DMS 273 treated with DMSO at 0.1 percent for 48 hours (cell line): ENCODE measurements at places on chromosomes 11 and 22.

DNA sequence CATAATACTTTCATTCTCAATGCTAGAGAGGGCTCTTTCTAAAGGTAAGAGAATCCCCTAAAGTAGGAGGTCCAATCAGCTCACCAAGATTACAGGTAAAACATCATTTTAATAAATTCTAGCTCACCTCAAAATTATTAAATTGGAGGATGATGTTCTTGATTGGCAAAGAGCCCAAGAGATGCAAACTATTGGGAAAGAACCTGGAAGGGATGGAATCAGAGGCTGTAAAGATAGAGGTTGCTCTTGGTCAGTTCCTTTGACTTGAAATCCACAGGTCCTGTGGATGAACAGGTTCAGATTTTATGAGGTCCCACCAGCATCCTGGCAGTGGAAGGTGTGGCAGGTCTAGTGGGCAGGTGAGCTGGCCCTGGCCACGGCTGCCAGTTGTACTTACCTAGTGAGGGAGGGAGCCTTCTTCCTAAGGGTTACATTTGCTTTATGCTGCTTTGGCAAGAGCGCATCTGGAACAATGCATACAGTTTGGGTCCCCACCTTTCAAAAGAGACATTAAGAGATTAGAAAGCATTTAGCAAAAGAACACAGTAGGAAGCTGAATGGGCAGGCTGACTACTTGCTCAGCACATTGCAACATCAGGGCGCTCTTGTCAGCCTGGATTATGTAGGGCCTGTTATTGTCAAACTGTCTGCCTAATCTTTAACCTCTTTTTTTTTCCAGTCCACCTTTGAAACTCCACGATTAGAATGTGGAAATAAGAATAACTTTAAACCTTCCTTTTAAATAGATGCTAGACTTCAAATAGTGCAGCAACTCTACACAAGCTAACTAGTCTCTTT is 97.0 kb downstream of the RDX start:
- no peak for DNase-seq

DNA sequence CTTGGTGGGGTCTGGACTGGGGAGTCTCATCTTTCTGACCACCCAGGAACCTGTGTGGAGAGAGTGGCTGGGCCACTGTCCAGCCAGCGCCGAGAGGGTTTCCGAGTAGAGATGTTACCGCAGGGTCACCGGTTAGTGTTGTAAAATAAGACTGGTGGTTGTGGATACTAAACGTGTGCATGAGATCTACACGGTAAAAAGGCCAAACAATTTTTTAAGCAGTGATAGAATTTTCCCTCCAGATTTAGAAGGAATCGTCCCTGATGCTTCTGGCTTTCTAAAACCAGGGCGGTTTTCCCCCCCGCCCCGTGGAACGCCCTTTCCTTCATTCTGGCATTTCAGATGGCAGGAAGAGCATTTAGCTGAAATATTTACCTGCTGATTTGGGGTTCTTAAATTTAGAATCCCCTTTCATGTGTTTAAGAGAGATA is 72.6 kb upstream of the PPARA start:
- DNase-seq: no peak

GRCh38 chr11:45654231-45655011 is 11.0 kb downstream of the CHST1 start:
- DNase-seq: no peak

GRCh38 chr11:132646890-132647289 is 885.4 kb downstream of the OPCML start:
- no peak for DNase-seq

DNA sequence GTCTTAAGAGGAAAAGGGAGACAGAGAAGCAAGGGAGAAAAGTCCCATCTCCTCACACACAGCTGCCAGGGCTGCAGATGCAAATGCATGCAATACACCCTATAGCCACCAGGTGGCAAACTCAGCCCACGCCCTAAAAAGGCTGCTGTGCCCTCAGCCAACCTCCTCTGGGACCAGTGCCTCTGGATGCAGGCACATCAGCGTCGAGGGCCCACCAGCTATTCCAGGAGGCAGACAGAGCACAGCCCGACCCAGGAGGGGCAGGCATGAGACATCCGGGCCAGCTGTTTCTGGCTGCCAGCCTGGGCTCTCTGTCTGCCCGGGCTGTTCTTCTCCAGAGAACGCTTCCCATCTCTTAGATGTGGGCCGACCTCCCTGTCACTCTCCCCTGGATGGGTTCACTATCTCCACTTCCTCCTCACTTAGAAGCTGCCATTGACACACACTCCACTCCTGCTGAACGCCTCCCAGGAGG is 39.7 kb downstream of the TPBGL start:
- DNase-seq: peak; percentile 10

- DNase-seq: no peak
Measured at GRCh38 chr11:30446520-30446919, 123.6 kb downstream of the ARL14EP start.

DNA sequence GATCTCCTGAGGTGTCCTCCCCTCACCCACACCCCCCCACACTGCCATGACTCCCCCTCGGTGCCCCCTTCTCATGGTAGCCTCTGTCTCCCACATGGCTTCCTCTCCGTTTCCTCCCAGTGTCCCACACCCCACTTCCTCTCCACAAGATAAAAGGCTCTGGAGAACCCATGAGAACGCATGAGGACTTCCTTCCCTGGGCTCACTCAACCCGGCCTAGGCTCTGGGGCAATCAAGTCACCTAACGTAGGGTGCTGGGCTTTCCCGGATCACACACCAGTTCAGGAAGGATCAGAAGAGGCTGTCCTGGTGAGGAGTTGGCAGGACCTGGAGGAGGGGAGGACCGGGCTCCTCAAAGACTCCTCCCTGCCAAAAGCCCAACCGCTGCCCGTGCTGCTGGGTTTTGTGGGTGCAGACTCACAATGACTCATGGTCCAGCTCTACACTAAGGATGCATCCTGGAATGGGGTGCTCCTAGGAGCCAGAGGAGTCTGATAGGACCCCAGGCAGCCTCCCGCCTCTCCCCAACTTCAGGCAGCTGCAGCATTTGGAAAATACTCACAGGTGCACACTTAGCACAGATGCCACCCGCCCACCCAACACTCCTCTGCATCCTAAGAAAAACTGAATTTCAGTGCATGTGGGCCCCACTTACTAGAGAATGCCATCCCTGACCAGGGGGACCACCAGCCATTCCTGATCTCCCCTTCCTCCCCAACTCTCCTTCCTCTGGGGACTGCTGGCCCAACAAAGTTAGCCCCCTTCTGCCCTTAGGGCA is 21.0 kb downstream of the SLC22A12 start:
- no peak for DNase-seq

GRCh38 chr11:10808235-10808552 is 532 bp downstream of the EIF4G2 start:
- DNase-seq: no peak

GRCh38 chr11:6576471-6577373 is 26.7 kb downstream of the RRP8 start:
- DNase-seq: no peak

DNA sequence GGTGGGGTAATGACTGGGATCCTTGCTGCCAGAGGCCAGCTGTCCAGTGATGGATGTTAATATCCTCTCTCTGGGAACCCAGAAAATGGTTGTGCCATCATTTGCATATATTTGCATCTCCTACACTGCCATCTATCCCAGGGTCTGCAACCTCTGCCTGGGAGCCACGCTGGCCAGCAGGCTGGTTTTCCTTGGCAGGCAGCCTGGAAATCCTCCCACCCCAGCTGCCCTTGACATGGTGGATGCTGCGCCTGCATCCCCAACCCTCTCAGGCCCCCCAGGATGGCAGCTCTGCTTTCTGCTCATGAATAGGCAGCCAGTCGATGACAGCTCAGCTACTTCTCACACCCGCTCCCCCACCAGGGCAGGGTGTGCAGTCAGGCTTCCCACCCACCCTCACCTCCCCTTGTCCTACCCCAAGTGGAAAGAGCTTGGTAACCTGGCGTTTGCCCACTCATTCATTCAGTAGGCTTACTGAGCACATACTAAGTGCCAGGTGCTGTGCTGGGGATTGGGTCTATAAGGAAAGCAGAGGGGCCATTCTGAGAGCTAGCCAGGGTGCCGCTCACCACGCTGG is 202.5 kb downstream of the TRIM29 start:
- no peak for DNase-seq

GRCh38 chr22:46448333-46448732 is 89.1 kb downstream of the CELSR1 start:
- no peak for DNase-seq

GRCh38 chr11:119172513-119172912 is 4.0 kb downstream of the NLRX1 start:
- no peak for DNase-seq

DNA sequence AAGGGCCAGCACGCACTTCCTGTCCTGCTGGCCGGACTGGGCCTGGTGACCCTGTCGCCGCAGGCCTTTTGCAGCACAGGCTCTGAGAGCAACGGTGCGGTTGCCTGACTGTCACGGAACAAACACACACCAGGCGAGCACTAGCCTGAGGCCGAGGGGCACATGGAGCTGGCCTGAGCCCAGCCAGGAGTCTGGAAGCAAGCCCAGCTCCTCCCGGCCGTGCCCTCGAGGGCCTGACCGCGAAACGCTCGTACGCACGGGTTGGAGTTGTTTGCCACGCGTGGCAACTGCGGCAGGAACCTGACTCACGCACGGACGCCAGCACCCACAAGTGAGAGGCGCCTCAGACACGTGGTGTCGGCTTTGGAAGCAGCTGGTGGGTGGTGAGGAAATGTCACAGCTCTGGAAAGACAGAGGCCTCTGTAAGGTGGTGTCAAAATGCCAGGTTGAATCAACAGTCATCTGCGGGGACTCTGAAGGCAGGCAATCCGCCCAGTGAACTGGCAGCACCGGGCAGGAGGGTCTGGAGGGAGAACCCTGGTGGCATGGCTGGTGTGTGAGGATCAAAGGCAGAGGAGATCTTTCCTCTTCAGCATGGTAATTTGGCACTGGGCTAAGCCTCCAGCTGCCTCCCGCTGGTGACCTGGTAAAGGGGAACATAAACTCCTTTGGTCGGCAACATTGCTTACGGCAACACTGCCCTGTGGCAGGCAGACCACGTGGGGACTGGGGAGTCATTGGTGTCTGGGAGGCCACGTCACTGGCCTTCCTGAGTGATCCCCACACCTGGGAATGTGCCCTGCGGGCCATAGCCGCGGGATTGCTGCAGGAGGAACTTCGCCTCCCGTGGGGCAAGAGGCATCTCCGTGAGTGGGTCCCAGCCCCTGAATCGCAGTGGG is 15.3 kb upstream of the IL17REL start:
- DNase-seq: peak; percentile 8

GRCh38 chr11:97428247-97428790 is 1038.5 kb downstream of the JRKL start:
- DNase-seq: no peak

DNA sequence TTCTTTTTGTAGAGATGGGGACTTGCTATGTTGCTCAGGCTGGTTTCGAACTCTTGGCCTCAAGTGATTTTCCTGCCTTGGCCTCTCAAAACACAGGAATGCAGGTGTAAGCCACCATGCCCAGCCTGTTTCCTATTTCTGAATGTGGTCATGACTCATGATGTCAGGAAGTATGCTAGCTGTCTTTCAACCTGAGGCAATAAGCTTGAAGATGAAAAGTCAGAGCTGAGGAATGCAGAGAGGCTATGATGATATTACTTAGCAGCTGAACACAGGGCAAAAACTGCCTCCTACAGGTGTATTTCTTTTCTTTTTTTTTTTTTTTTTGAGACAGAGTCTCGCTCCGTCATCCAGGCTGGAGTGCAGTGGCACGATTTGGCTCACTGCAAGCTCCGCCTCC is 9.0 kb upstream of the NUCB2 start:
- DNase-seq: no peak

GRCh38 chr11:111177037-111177871 is 68.3 kb upstream of the POU2AF2 start:
- DNase-seq: no peak

GRCh38 chr11:82183346-82183745 is 550.3 kb downstream of the FAM181B start:
- no peak for DNase-seq

GRCh38 chr11:90753546-90753945 is 530.7 kb upstream of the CHORDC1 start:
- no peak for DNase-seq

GRCh38 chr22:44049486-44050231 is 25.6 kb downstream of the PARVB start:
- peak; percentile 15 for DNase-seq

- no peak for DNase-seq
Measured at GRCh38 chr11:75954039-75954438, 139.0 kb downstream of the UVRAG start.

DNA sequence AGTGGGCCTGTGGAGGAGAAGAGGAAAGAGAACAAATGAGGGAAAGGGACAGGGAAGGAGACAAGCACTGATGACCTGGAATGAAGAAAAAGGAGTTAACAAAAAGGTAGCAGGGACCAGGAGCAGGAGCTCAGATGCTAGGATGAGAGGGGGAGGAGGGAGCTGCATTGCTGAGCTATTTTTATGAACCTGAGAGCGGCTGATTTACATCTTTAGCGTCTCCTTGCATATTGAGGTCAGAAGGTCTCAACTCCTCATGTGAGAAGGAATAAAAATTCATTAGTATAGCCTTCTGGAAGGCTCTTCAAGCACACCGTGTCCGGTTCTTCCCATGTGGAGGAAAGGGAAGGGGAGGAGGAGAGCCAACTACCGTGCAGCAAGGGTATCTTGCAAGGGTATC is 33.1 kb upstream of the LRRC55 start:
- no peak for DNase-seq

- no peak for DNase-seq
Measured at GRCh38 chr11:46210133-46210636, 67.3 kb upstream of the CREB3L1 start.

GRCh38 chr22:47035425-47035881 is 273.0 kb downstream of the TBC1D22A start:
- DNase-seq: no peak

DNA sequence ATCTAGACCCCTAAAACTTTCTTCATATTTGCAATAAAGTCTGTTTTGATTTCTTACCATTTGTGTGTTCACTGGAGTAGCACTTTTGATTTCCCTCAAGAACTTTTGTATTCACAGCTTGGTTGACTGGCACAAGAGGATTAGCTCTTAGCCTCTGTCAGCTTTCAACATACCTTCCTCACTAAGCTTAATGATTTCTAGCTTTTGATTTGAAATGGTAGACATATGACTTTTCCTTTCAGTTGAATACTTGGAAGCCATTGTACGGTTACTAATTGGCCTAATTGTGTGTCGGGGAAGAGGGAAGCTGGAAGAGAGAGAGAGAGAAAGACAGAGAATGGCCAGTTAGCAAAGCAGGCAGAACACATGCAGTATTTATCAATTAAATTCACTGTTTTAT is 180.5 kb downstream of the ARHGAP42 start:
- DNase-seq: no peak

DNA sequence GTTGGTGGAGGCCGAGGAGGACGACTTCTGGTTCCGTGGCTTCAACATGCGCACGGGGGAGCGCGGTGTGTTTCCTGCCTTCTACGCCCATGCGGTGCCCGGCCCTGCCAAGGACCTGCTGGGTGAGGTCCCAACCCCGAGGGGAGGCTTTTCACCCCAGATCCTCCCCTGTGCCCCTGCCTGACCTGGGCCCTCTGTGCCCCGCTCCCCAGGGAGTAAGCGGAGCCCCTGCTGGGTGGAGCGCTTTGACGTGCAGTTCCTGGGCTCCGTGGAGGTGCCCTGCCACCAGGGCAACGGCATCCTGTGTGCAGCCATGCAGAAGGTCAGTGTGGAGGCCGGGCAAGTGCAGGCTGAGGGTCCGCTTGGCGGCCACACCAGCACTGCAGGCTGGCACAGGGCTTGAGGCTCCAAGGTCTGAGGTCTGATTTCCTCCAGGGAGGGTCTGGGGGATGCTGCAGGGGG is 5.1 kb downstream of the MAPK8IP2 start:
- DNase-seq: no peak

- DNase-seq: no peak
Measured at GRCh38 chr11:34222030-34222429, 116.6 kb downstream of the NAT10 start.

- DNase-seq: no peak
Measured at GRCh38 chr11:131671734-131672133, 301.3 kb downstream of the NTM start.
